KBM-7 (cell line): ENCODE measurements at places on chromosomes 4 and X.

DNA sequence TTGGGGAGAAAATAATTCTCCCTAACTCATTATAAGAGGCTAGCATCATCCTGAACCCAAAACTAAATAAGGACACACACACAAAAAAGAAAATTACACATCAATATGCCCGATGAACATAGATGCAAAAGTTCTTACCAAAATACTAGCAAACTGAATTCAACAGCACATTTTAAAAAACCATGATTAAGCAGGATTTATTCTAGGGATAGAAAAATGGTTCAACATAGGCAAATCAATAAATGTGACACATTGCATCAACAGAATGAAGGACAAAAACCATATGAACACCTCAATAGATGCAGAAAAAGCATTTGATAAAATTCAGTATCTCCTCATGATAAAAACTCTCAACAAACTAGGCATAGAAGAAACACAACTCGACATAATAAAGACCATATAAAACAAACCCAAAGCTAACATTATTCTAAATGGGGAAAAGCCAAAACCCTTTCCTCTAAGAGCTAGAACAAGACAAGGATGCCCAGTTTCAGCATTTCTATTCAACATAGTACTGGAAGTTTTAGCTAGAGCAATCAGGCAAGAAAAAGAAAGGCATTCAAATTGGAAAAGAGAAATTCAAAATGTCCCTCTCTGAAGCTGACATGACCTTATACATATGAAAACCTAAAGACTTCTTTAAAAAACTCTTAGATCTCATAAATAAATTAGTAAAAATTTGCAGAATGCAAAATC, 200.9 kb downstream of the NKX6-1 start:
- DNase-seq = no peak

- peak; percentile 47 for DNase-seq
Observed at GRCh38 chr4:122744229-122744628, 11.7 kb downstream of the BBS12 start.

- no peak for DNase-seq
Observed at GRCh38 chr4:52862639-52863161, 583 bp downstream of the RASL11B start.

DNA sequence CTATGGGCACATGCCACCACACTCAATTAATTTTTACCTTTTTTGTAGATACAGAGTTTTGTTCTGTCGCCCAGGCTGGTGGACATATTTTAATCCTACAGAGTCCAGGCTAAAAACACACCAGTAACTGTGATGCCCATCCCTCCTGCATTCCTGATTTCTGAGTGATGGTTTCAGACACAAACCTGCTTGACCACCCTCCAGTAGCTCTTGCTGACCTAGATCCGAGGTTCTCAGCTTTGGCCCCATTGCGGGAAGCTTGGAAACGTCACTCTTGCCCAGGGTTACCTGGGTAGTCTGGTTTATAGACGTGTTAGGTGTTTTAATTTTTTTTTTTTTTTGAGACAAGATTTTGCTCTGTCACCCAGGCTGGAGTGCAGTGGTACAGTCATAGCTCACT, 7.5 kb downstream of the CD99 start:
- DNase-seq = no peak

GRCh38 chrX:129737916-129738315, 863 bp upstream of the XPNPEP2 start:
- peak; percentile 29 for DNase-seq

DNA sequence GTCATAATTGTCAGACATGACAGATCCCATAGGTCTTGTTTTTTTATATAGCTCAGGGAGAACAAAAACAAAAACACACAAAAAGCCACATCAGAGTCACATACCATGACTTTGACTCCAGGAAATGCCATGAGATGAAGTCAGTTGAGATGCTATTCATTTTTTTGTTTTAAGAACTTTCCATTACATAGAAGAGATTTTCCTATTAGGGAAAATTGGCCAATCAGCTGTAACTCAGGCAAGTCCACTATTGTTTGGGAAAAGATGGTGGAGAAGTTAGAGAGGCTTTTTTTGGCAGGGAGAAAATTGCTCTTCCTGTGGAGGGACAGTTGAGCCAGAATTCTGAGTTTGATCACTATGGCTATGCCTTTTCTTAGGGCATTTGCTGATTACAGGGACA, 72.6 kb downstream of the SMARCA5 start:
- DNase-seq = no peak

GRCh38 chr4:183602557-183603027, 56.4 kb downstream of the RWDD4 start:
- DNase-seq = peak; percentile 19

GRCh38 chr4:156374069-156374468, 420.4 kb upstream of the CTSO start:
- DNase-seq = no peak

DNA sequence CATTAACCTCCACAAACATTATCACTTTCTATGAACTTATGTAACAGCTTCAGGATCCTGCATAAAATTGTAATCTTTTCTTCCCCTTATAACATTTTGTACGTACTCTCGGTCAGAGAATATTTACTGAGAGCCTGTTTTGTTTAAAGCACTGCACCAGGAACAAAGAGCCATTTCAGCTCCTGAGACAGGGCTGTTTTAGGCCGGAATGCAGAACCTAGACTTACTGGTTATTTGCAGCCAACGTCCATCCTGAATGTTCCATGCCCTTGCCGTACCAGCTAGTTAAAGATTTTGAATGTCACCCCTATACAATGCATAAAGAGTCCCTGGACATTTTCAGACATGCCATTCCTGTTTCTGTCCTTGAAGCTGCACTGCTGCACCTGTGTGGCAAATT, 248.8 kb downstream of the PCDH7 start:
- DNase-seq = no peak

- DNase-seq = no peak
Observed at GRCh38 chr4:15402146-15402545, 25.7 kb upstream of the C1QTNF7 start.

GRCh38 chrX:112820364-112821268, 20.0 kb downstream of the AMOT start:
- DNase-seq = peak; percentile 3

DNA sequence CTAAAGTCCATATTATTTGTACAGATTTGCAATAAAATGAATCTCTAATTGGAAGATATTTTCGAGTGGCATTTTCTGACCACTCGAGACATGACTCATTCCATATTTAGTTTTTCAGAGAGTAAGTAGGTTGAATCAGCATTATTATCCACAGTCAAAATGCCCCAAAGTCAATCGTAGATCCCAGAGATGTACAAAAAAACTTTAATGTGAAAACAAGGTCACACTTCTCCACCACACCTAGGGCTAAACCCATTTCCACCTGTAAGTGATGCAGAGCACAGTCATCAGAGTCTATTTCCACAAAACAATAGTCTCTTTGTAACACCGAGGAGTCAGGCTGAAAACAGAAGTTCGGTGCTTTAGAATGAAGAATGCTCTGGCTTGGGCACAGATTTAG, 117.1 kb upstream of the TENM3 start:
- no peak for DNase-seq

- no peak for DNase-seq
Observed at GRCh38 chr4:64341711-64342110, 67.5 kb downstream of the TECRL start.

DNA sequence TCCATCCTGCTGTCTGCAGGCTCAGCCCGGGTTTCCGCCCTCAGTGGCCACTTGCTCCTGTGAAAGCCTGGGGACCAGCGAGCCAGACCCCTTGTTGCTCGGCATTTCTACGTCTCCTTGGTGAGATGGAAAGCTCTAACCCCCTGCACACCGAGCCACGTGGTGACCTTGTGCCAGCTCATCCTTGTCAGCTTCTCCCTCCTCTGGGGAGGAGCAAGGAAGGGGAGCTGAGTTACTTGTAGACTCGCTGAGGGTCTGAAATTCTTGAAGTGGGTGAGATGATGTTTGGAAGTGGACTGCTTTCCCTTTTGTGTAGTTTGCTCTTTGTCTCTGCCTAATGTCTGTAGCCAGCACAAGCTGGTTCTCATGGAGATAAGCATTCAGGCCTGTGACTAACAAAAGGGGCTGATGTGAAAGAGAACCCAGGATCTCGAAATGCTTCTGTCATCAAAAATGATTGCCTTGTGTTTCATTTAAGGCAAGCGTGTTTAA, 29.3 kb downstream of the RGS12 start:
- no peak for DNase-seq

DNA sequence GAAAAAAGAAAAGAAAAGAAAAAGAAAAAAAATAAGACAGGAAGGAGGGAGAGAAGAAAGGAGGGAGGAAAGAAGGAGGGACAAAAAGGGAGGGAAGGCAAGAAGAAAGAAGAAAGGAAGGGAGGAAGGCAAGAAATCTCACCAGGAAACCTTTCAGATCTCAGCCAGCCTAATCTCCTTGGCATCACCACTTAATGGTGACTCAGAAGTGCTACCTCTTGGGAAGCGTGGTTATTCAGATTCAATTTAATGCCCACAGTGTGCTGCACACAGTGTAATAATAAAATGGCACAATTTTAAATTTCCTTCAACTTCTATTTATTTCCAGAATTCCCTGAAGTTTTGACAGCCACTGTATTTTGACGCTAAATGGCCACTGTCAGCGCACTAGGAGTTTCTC, 50.3 kb downstream of the DKK2 start:
- no peak for DNase-seq

DNA sequence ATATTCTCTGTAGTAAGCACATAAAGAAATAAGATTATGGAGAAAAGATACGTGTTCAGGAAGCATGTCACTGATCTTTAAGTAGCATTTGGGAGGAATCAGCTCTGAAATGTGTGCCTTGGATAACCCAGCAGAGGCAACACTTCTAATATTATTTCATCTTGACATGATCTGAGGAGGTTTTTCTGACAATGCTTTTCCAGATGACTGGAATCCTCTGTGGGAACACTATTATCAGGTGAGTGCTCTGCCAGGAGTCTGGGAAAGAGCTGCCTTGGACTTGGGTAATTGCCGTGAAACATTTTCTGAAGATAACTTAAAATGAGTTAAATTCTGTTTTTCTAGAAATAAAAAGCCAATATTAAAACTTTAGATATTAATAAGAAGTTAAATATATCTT, 78.2 kb upstream of the QRFPR start:
- DNase-seq = no peak

GRCh38 chrX:16771483-16772398, 14.5 kb upstream of the TXLNG start:
- peak; percentile 7 for DNase-seq

- no peak for DNase-seq
Observed at GRCh38 chr4:183561905-183562304, 57.0 kb downstream of the ING2 start.

- DNase-seq = peak; percentile 87
Observed at GRCh38 chrX:40468033-40468846, 112.5 kb upstream of the ATP6AP2 start.

- DNase-seq = no peak
Observed at GRCh38 chrX:150934453-150934852, 36.0 kb upstream of the CD99L2 start.

DNA sequence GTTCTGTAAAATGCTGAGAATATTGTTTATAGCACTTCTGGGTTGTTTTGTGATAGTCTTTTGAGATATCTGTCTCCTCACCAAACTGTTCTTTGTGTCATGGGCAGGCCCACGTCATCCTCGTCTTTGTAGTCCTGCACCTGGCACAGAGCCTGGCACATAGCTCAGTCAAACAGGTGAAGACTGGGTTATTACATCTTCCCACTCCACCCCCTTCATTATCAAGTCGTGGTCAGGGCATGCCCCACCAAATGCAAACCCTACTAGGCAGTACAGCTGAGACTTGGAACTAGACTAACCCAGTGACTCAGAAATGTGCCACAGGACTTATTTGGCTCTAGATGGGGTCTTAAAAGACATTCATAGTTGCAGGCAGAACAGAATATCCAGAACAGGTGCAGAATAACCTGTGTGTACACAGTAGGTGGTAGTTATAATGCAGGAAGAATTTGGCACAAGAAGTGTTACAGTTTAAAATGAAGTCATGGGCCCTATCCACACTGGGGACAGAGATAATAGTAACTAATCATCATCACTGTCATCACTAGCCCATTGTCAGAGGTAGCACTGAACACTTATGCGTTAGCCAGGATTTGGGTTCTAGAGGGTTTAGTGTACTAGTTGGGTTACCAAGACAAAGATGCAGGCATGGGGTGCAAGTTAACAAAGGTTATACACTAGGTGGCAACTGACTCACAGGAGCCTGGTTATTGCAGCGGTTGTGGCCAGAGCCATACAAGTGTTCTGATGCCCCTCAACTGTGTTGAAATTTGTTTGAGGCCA, 74.9 kb downstream of the TBL1X start:
- DNase-seq = no peak

DNA sequence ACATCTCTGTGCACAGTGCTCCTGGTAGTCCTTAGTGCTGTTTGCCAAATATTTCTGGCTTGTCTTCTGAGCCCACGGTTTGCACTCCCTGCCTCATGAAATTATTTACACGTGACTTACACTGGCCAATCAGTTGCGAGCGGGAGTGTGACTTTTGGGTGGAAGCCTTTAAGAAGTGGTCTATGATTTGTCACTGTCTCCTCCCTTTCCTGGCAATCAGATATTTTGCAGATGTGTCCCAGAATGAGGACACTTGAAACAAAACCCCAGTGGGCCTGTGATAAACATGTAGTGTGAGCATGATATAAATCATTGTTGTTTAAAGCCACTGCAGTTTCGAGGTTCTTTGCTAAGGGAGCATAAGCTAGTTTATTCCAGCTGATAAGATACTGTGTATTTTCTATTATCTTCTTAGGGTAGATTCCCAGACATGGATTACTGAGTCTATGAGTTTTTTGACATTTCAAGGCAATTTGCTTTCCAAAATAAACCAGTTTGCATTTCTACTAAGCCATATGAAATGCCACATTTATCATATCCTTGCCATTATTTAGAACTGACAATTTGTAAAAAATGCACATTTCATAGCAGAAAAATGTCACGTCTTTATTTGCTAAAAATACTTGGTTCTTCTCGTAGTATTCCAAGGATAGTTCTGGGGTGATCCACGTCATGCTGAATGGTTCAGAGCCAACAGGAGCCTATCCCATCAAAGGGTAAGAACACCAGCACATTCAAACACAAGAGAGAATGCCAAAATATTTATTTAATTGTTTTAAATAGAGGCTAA, 12.0 kb downstream of the BST1 start:
- DNase-seq = no peak
